ENCODE measurements at places on chromosomes 3 and 15. TPM values are rescaled to one million over a fixed set of nuclear protein-coding genes. Genes with fewer than 3 reads are reported as not detected.

DNA sequence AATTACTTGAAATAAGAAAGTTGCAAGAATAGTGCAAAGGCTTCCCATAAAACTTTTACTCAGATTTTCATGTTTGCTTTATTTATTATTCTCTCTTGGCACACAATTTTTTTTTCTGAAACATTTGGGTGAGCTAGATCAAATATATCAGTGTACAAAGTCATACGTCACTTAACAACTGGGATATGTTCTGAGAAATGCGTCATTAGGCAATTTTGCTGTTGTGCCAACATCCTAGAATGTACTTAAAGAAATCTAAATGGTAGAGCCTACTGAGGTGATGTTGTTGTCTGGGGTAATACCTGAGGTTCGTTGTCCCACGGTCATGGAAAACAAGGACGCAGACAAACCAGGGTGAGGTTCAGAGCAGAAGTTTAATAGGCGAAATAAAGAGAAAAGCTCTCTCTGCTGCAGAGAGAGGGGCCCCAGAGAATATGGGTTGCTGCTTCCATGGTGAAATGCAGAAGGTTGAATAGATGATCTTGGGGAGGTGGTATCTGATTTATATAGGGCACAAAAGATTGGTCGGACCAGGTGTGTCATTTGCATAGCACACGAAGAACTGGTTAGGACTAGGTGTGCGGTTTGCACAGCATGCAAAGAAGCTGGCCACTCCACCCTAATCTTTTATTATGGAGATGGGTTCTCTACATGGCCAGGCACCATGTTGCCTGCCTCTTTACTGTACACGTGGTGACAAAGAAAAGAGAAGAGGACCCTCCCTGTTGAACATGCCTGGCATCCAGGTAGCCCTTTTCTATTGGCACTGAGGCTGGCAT lies 8.8 kb upstream of the GRAMD1C start:
- DNase-seq = peak; percentile 36

GRCh38 chr3:111608383-111608782 lies 13.2 kb upstream of the ZBED2 start:
- no peak for DNase-seq

The RNF123 gene
- 28.7 TPM for total RNA-seq

The CPB1 gene
- total RNA-seq = 4.8 TPM

All from GM12878 (cell line).